Kidney (tissue), 22 donors: ENCODE measurements at places on chromosomes 6 and 20.

DNA sequence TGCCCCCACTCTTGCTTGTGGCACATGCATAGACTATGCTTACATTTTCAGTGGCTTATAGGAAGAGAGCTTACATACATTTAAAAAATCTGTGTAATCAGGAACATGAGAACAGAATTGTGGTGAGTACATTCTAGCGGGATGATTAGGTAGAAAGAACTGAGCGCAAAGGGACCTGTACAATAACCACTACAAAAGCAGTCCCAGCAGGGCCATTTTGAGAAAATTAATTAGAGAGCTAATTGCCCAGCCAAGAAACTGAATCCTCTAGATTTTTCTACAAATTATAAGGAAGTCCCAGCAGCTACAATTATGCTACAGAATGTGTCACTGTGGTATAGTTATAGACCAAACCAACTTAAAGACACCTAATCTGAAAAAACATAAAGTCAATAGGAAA, 105.6 kb upstream of the TNFAIP3 start:
- DNase-seq, result no peak

DNA sequence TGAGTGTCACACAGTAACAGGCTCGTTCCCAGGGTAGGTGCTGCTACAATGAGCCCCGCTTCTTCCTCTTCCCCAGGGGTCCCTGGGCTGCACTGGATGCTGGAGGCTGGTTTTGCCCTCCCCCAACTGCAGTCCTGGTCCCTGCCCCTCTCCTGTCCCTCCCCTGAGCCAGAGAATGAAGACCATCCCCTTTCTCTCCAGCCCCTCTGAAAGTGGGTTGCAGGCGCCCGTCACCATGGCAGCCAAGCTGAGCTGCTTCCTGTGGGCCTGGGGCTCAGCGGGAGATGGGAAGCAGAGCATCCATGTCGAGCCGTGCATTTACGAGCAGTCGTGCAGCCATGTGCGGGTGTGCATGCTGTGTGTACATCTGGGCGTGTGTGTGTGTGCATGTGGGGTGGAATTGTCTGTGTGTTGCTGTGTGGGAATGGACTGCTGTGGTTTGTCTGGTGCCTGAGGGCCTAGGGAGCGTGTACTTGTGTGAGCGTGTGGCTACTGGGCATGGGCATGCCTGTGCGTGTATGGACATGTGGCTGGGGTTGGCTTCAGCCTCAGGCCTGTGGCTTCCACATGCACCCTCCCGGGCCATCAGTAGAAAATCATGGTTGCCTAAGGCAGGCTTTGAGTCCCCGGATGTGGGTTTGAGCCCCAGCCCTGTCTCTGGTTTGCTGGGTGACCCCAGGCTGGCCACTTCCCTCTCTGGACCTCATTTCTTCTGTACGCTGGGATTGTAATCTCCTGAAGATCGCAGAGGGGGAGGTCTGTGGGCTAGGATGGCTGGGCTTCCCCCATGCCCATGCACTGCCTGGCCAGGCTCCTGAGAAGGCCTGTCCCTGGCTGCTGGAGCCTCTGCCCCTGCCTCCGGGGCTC, 48.8 kb downstream of the SRC start:
- DNase-seq, result peak; percentile 40

DNA sequence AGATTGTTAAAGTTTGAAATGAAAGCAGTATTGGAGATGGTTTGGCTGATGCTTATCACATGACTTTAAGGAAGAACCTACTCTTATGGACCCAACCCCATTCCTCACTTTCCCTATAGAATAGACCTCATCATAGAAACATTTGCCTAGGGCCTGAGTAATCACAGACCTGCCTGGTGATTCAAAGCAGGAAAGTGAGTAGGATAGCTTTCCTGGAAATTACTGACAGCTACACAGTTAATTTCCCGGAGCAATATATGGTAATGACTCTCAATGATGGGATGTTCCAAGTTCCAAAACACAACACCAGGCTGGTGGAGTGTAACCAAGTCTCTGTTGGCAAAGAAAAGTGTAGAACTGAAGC, 233.8 kb downstream of the SIM1 start:
- DNase-seq, result no peak

DNA sequence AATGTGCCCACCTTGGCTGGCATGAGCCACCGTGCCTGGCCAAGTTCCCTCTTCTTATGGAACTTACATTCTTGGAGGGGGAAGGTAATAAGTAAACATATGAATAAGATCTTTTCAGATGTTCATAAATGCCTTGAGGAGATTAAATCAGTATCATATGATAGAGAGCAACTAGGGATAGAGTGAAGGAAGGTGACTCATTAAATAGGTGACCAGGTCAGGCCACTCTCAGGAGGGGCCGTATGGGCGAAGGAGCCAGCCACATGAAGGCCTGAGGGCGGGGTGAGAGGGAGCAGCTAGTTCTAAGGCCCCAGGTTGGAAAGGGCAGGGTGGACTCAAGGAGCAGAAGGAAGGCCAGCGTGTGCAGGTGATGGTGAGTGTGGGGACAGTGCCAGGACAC, 91.1 kb downstream of the UST start:
- DNase-seq, result no peak

GRCh38 chr20:18395544-18395943, 71.3 kb downstream of the DZANK1 start:
- no peak for DNase-seq

- DNase-seq, result no peak
Measured at GRCh38 chr6:160791981-160792418, 90.0 kb downstream of the PLG start.

- DNase-seq, result no peak
Measured at GRCh38 chr6:104640150-104640700, 219.5 kb downstream of the HACE1 start.

- DNase-seq, result no peak
Measured at GRCh38 chr20:17298171-17298570, 71.3 kb downstream of the PCSK2 start.

GRCh38 chr6:33950472-33950881, 146.7 kb upstream of the MLN start:
- no peak for DNase-seq

DNA sequence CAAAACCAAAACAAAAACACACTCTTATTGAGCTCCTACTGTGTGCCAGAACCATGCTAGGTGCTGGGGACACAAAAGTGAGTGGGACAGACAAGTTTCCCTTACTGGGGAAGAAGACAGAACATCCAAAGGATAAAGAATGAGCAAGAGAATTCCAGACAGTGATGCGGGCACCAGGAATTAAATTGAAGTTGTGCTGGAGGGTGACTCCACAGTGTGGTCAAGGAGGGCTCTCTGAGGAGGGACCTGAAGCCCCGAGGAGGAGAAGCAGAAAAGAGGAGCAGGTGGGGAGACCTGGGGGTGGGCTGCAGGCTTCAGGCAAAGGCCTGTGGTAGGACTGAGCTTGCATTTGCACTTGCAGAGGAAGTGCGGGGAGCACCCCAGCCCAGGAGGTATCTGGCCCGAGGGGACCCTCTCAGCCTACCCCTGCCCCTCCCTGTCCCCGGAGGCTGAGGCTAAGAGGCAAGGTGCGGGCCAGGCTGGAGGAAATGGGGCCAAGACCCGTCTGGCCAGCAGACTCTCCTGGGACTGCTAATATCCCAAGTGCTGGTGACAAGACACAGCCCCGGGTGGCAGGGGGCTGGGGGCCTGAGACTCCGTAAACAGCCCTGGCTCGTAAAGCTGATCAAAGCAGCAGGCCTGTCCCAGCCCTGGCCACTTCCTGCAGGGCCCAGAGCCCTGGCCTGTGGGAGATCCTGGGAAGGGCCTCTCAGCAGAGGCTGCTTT, 57.1 kb downstream of the SNAI1 start:
- DNase-seq, result no peak

DNA sequence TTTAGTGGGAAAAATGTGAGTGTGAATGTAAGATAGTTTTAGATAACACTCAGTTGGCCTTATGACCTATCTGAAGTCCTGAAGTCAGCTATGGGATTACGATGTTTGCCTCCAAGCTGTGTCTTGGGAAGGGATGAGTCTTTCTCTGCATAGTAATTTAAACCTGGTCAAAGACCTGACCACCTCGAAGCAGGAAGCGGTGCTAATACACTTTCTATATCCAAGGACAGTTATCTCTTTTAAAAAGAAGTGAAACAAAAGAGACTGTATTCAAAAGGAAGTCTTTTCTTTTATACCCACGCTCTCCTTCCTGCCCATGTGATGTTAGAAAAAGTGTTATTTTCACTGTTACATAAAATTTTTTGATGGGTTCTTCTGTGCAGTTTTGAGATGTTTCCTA, 94.9 kb downstream of the JARID2 start:
- DNase-seq, result no peak

DNA sequence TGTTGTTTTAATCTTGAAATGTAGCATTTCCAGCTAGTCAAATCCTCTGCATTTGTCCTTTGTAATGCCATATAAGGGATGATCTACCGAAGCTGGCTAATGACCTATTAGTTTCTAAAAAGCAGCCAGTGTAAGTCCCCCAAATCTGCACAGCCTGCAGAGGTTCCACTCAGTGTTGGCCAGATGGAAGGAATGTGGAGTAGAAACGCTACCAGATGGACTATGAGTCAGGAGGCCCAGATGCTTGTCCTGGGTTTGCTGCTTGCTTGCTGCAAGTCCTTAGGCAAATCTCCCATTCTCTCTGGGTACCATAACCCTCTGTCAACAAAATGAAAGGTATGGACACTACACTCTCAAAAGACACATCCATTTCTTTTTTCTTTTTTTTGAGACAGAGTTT, 149.8 kb downstream of the BTBD9 start:
- DNase-seq, result no peak

DNA sequence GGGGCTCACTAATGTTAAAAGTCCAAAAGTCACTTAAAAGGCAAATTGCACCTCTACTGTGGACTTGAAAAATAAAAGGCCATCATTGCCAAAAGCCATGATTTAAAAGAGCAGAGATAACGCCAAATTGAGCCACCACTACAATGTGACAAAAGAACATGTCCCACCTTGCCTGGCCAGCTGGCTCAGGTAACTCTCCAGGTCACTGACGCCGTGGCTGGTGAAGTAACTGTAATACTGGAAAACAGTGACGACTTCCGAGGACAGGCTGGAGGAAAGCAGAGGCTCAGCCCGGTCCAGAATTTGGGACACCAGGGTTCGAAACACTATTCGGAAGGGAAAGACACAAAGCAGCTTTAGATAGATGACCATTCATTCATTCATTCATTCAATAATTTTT, 29.3 kb upstream of the ARMH2 start:
- no peak for DNase-seq

DNA sequence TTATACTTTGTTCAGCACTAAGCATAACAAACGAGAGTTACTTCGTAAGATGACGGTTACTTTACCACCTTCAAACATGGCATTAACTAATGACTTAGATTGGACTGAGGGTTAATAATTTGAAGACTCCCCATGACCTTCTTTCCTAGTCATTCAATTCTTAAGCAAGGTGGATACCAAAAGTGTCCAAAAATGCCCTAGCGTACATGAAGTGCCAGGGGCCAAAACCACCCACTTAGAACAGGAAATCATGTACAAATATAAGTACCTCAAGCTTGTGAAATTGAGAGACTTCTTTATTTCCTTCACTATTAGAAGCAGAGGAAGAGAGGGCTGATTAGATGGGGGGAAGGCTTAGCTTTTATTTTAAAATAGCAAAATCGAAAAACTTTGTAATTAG, 166.4 kb downstream of the ATXN1 start:
- no peak for DNase-seq

GRCh38 chr20:4151991-4152695, 136.8 kb upstream of the RNF24 start:
- DNase-seq, result no peak

DNA sequence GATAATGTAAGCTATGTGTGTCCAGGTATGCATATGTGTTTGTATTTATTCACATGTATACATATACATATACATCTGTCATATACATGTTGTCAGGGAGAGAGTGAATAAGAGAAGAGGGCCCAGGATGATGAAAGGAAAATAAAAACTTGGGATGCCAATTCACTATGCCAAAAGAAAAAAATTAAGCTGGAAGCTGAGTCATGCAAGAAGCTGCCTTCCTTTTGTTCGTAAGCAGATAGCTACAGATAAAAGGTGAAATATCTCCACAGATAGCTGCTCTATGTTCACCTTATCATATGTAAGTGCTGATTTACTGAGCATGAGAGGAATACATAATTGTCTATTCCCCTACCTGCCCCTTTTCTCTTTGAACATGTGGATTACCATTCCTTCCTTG, 579.9 kb downstream of the EPM2A start:
- no peak for DNase-seq

- DNase-seq, result no peak
Measured at GRCh38 chr6:143772116-143773086, 70.7 kb upstream of the LTV1 start.

DNA sequence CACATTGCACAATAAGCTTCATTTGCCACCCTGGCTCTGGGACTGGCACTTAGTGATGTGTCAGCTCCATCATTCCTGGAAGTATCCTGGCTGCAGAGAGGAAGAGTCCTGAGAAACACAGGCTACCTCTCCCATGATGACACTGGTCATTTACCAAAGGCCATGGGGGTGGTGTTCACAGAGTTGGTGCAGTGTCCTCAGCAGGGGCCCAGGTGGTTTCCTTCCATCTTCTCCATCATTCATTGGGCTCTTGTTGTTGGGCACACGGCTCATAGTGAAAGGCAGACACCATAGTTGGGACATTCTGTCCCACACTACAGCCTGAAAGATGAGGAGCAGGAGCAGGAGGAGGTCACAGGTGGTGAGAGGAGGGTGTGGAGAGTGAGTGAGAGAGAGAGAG, 15.8 kb upstream of the CST1 start:
- no peak for DNase-seq

DNA sequence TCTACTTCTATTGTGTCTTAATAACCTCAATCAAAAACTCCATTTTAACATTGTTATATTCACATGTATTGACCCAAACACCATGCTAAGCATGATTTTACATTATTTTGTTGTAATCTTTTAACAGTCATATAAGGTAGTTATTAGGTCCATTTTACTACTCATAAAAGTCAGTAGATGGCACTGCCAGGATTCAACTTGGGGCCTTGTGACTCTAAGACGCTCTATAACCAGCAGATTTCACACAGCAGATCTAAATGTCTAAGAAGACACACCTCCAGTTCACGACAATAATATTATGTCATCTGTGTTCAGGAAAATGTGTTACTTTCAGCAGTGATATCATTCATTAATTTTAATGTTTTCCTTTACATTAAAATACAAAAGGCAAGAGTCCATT, 88.0 kb downstream of the FRK start:
- no peak for DNase-seq

GRCh38 chr6:40794586-40794985, 207.4 kb upstream of the LRFN2 start:
- DNase-seq, result no peak

- DNase-seq, result no peak
Measured at GRCh38 chr20:1402149-1402548, 9.3 kb upstream of the FKBP1A start.

- no peak for DNase-seq
Measured at GRCh38 chr6:21476112-21476511, 117.4 kb upstream of the SOX4 start.

GRCh38 chr6:85449388-85449817, 480 bp upstream of the NT5E start:
- peak; percentile 20 for DNase-seq

- no peak for DNase-seq
Measured at GRCh38 chr6:816510-817084, 123.7 kb upstream of the EXOC2 start.

DNA sequence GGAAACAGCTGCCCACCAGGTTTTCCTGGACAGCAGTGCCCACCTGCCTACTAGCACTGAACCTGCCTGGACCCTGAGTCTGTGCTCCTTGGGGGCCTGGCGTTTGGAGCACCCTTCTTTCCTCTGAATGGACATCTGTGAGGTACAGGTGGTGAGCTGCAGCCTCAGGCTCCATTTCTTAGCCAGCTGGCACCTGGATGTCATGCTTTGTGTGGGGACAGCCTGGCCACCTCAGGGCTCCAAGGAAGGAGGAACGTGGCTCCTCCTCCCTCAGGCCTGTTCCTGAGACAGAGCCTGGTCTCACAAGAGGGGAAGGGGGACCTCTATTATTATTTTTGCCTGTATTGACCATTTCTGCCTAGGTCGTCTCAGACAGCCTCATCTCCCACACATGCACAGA, 8.1 kb downstream of the TMEM151B start:
- no peak for DNase-seq
